ENCODE measurements at places on chromosomes 13 and 19.

- no peak for DNase-seq
Measured at GRCh38 chr19:35389192-35389861, 18.5 kb downstream of the GPR42 start.

DNA sequence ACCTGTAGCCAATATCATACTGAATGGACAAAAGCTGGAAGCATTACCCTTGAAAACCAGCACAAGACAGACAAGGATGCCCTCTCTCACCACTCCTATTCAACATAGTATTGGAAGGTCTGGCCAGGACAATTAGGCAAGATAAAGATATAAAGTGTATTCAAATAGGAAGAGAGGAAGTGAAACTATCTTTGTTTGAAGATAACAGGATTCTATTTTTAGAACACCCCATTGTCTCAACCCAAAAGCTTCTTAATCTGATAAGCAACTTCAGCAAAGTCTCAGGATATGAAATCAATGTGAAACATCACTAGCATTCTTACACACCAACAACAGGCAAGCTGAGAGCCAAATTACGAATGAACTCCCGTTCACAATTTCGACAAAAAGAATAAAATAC is 17.8 kb upstream of the CCNA1 start:
- DNase-seq = no peak

DNA sequence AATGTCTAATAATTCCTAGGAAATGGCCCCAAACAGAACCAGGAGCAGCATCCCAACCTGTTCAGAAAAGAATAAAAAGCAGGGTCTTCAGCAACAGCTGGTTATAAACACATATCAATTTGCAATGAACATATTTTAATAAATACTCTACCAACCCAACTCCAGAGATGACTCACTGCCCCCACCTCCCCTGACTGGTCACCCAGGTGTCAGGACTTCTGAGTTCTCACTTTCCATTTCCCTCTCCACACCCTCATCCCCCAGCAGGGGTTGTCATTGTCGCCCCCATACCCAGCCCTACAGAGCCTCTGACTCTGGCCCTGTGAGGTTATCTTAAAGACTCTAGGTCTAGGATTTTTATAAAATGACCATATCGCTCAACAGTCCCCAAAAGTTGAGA is 6.9 kb downstream of the SERPINE3 start:
- no peak for DNase-seq

GRCh38 chr19:31307071-31307669 is 42.1 kb downstream of the TSHZ3 start:
- no peak for DNase-seq

DNA sequence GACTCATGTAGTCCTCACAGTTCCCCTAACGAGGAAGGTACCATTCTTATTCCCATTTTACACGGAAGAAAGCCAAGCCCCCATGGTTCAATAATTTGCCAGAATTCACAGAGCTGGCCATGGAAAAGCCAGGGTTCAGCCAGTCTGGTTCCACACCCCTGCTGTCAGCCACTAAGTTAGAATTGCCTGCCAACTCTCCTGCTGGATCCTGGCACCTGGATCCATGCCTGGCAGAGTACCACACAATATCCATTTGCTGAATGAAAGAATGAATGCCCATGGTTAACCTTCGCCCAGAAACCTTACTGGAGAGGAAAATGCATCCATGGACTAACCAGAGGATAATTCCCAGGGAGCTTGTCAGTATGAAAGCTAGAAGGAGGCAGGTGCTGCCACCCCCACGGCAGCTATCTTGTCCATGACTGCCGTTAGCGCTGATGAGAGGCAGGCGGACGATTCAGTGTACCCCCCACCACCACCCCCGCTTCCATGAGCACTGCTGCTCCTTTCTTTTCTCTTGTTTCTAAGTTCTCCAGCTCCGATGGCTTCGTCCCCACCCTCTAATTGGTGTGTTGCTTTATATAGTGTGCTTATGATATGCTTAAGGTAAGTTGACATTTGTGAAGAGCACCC is 114.5 kb downstream of the SLC7A1 start:
- DNase-seq = no peak

DNA sequence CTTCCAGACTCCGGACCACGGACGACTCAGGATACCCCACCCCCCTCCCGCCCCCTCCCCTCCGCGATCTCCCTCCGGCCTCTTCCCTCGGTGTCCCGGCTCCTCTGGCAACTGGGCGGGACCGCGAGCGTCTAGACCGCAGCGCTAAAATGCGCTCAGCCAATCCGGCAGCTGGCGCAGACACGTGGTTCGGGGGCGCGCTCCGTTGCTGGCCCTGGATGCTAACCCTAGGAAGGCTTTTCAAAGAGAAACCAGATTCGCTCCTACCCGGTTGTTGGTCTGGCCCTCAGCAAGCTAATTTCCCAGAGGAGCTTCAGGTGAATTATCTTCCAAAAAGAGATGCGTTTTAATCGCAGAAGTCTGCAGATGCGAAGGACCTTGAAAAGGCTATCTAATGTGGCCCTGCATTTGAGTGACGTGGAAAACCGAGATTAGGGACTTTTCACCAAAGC is at the start of gene DZIP1:
Gene DZIP1, minus strand, starts transcription at position 106 of the 452 bp plus-strand sequence. CDS start 2,677 bp downstream, outside the sequence.
- no peak for DNase-seq

GRCh38 chr19:15173746-15174404 is 26.9 kb downstream of the NOTCH3 start:
- no peak for DNase-seq

GRCh38 chr13:108126056-108126455 is 89.3 kb downstream of the LIG4 start:
- DNase-seq = no peak

- DNase-seq = no peak
Measured at GRCh38 chr19:11535792-11536595, 2.7 kb upstream of the CNN1 start.

Measured in kidney epithelial cell (primary cell).